LNCaP clone FGC (cell line): ENCODE measurements at places on chromosomes 6 and 20.

- no peak for DNase-seq
These were observed 154.9 kb downstream of the MRPL14 start for GRCh38 chr6:43972179-43972912.

DNA sequence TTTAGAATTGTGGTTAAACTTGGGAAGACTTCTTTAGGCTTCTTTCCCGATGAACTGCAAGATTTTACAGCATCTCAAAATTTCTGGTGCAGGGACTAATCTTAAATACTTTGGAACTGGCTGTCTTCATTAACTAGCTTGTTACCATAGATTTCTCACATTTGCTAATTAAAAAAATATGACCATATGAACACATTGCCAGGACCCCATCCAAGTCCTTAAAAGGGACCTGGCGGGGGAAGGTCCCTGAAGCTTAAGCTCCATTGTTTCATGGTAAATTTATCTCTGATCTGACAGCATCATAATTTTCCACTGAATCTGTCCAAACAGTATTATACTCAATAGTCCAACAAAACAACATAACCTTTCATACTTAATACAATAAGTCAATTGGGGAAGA is 517.8 kb upstream of the FLRT3 start:
- DNase-seq = no peak

DNA sequence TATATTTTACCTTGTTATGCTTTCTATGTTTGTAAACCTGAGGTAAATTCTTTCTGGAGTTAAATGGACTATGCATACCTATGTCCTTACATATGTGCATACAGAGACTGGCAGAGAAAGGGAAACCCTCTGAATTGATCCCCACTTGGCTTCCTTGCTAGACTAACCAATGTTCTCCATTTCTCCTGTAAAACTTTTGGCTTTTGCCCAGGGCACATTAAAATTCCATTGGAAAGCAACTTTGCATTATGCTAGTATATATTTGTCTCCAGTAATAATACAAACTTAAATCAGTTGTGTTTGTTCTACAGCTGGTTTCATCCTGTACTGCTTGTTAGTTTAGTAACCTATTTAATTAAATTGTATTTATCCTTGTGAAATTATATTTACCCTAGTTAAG is 646.0 kb upstream of the MARCKS start:
- DNase-seq = peak; percentile 84

GRCh38 chr6:25842526-25842925 is 10.7 kb upstream of the SLC17A1 start:
- no peak for DNase-seq

GRCh38 chr6:149852881-149853280 is 11.3 kb downstream of the LRP11 start:
- DNase-seq = no peak

GRCh38 chr6:128479048-128479666 is 41.2 kb downstream of the PTPRK start:
- no peak for DNase-seq

DNA sequence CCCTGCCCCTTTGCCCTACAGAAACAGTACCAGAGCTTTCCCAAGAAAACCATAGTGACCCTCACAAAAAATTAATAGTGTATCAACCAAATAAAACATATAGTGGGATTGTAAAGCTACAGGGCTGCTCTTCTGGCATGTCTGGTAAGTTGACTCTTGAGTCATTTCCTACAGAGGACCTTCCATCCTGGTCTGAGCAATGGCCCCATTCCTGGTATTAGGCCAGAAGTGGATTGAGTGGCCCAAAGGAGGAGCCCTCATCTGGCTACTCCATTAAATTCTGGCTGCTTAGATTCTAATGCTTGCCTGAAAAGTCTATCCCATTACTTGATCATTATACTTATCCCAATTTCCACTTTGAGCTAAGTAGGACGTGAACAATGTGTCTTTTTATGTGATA is 150.9 kb upstream of the HMGN3 start:
- no peak for DNase-seq

GRCh38 chr6:168093071-168093505 is 14.1 kb upstream of the FRMD1 start:
- no peak for DNase-seq

GRCh38 chr20:62739067-62739466 is 30.4 kb downstream of the NTSR1 start:
- no peak for DNase-seq

- DNase-seq = no peak
These were observed 4.4 kb upstream of the IBTK start for GRCh38 chr6:82251942-82252341.

DNA sequence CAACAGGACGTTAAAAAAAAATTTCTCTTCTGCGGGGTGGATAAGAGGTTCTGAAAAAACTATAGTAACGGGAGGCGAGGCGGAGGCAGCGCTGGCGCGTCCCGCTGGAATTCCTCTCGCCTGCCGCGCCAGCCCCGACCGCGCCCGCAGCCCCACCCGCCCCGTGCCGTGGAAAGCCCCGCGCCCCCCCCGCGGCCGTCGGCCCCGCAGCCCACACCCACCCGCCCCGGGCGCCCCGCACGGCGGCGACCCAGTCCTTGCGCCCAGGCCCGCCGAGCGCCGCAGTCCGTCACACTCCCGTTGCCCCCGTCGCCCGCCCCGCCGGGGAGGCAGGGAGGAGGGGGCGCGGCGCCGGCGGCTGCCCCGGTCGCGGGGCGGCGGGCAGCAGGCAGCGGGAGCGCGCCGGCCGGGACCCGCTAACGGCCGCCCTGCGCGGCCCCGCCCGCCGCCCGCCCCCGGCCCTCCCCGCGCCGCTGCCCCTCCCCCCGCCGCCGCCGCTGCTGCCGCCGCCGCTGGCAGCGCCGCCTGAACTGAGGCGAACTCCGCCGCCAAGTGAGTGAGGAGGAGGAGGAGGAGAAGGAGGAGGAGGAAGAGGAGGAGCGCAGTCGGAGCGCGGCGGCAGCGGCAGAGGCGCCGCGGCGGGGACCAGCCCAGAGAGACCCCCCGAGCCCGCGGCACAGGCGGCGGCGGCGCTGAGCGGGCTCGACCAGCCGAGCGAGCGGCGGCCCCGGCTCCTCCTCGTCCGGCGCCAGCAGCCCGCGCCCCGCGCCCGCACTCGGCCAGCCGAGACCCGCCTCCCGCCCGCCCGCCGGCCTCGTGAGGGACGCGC is at the start of gene QKI:
Gene QKI (plus strand): TSS at position 602 of the 829 bp plus-strand sequence. CDS start 476 bp downstream, outside the sequence.
- no peak for DNase-seq

GRCh38 chr6:6390849-6391602 is 70.6 kb upstream of the F13A1 start:
- no peak for DNase-seq

DNA sequence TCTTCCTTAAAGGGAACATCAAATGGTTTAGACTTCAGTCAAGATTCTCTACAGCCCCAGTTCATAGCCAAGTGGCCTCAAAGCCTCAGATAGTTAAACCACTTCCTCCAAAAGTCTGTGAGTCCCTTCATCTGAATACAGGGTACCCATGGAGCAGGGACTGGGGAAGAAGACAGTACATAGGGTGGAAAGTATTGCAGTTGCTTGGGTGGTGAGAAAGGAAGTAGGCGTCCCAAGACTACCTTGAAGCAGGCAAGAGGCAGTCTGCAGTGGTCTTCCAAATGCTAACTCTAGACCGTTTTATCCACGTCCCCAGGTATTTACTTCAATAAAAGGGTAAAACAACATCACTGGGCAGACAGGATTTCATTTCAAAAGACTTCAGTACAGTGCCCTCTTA is 2.0 kb downstream of the FYN start:
- no peak for DNase-seq

DNA sequence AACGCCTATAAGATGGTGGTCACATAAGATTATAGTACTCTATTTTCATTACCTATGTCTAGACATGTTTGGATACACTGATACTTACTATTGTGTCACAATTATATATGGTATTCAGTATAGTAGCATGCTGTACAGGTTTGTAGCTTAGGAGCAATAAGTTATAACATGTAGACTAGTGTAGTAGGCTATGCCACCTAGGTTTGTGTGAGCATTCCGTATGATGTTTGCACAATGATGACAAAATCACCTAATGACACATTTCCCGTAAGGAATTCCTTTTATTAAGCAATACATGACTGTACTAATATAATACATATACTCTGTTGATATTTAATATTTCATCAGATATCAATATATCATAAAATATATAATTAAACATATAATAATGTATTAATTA is 540.7 kb downstream of the BMP2 start:
- no peak for DNase-seq

DNA sequence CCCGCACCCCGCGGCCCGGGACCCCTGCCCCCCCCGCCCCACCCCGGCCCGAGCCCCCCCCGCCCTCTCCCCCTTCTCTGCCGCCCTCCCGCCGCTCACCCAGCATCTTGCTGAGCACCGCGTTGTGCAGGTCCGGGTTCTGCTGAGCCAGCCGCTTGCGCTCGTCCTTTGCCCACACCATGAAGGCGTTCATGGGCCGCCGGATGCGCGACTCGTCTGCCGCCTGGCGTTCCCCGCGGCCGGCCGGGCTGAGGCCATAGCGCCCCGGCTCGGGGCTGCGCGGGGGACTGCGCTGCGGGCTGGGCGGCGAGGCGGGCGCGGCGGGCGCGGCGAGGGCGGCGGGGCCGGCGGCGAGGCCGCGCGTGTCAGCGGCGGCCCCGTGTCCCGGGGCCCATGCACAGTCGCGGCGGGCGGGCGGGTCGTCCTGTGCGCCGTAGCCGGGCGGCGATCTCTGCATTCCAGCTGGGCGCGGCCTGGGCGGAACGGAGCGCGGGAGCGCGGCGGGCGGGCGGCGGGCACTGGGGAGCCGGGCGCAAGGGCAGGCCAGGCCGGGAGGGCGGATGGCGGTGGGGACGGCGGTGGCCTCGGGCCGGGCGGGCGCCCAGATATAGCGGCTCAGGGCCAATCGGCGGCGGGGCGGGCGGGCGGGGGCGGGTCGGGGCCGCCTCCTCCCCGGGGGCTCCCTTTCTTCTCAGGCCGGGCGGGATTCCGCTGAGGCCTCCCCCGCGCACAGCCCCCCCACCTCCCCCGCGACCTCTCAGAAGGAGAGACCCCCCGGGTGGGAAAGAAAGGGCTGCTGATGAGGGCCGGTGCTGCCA is at the start of gene SOX18:
Gene SOX18 (minus strand): TSS at position 580 of the 818 bp plus-strand sequence. CDS start 123 bp downstream, at position 457.
- no peak for DNase-seq

DNA sequence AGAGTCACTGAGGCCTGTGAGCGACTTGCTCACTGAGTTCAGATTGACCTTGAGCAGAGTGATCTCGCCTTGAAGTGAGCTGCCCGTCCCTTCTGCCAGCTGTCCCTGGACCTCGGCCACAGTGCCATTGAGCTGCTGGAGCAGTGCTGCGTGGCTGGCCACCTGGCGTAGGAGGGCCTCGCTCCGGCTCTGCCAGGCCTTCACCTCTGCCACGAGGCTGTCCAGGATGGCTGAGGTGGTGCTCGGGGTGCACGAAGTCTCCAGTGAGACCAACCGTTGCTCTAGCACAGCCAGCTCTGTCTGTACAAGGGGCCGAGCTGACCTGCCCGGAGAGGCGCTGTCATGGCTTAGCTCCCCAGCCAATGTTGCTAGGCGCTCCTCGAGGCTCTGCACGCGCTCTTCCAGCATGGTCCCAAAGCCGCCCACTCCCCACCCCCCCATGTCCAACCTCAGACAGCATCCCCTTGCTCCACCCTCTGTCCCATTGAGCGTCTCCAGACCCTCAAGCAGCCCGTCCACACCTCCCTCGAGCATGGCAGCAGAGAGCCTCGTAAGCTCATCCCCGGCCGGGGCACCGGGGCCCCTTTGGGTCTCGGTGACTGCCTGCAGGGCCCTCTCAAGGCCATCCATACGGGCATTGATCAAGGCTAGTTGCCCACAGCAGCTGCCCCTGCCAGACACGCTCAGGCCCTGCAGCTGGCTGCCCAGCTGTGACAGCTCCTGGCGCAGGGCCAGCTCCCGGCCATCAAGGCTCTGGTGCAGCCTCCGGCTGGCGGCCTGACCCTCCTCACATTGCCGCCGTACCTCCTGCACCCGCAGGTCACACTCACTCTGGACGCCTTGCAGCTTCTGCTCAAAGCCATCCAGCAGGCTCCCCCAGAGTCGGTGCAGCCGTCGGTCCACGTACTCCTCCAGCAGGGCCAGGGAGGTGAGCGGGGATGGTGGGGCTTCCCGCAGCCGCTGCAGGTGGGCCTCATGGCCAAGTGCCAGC is 4.6 kb downstream of the EMILIN3 start:
- no peak for DNase-seq

- DNase-seq = no peak
These were observed 24.9 kb downstream of the DPPA5 start for GRCh38 chr6:73329201-73329600.

DNA sequence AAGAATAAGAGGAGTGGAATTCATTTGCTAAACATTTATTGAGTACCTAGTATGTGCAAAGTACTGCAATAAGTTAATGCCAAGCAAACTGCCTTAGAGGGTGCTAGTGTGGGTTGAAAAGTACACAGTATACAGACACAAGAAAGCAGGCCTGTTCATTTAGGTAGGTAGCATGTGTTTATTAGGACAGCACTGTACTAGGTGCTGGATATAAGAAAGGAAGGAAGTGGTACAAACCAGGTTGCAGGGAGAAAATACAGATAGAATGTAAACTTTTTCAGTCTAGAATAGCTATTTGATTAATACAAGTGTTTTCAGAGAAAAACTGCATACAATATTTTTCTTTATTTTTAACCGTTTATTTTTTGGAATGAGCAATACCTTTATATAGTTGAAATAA is 68.1 kb downstream of the PHF20 start:
- DNase-seq = no peak

DNA sequence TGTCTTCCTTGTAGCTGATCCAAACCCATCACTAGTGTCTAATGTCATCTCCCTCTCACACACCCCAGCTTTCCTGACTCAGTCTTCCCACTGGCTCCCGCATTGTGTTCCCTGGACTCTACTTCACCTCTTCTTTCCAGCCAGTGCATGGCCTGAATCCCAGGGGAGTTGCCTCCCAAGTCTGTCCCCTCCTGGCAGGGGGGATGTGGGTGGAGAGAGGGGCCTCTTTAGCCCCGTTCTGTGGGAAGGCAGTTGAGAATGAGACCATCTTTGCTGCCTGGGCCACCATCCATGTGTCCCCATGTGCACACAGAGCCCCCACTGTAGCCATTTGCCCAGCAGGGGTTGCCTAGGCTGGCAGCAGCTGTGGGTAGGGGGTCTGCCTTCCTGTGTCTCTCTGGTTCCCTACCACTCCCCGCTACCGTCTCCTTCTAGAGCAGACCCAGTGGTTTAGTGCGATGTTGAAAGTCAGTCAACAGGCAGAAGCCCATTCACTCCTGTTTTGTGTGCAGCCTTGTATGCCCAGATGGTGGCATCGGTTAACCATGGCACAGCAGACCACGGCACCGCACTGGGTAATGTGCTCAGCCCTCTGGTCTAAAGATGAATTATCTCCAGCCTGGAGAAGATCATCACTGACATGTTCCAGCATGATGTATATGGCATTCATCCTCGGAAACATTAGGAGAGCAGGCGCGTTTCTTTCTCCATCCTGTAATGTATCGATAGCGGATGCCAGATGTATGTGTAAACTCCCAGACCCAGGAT is 178.8 kb upstream of the SNX9 start:
- DNase-seq = no peak
